ENCODE measurements at places on chromosomes 6 and 20.

GRCh38 chr20:62634330-62634967, 7.9 kb upstream of the SLCO4A1 start:
- DNase-seq: no peak

DNA sequence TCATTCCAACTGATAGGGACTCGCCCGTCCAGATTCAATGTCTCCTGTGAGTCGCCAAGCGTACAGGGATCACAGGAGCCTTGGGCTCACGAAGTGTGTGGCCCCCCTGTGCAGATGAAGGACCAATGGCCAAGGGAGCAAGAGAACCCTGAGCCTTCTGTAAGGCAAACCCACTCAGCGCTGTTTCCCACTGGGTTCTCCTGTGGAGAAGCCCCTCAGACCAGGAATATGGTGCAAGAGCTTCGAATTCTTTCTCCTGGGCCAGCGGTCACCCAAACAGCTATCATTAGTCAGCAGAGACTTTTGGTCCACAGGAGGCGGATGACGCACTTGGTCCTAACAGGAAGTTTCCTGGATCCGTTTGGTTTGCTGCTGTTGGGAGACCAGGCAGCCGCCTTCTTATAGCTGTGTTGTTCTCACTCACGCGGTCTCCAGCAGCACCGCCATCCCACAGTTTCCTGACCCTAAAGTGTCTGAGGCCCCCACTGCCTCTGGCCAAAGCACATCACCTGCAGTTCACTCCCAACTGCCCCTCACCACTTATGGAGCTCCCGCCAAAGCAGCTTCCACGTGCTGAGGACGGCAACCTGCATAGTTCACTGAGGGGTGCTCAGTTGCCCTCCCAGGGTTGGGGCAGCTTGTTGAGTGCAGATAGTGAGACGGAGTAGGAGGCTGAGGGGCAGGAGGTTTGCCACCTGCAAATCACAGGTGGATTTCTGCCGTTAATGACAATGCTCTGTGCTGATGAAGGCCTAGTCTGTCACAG, 268.6 kb downstream of the ERMARD start:
- no peak for DNase-seq

DNA sequence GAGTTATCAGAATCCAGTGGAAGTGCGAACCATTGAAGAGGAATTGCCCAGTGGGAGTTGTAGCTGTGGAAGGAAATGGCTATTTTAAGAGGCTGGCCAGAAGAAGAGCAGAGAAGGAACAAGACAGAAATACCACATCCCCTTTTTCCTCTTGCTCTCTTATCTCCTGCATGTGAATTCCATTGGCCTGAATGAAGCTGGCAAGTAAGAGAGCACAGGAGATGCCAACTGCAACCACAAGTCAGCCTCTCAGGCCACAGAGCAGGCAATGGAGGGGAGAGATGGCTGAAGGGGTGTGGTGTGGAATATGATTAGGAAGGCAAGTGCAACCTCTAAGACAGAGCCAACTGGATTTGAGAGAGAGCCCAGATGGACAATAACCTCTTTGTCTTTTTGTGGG, 362.7 kb upstream of the IMPG1 start:
- no peak for DNase-seq

DNA sequence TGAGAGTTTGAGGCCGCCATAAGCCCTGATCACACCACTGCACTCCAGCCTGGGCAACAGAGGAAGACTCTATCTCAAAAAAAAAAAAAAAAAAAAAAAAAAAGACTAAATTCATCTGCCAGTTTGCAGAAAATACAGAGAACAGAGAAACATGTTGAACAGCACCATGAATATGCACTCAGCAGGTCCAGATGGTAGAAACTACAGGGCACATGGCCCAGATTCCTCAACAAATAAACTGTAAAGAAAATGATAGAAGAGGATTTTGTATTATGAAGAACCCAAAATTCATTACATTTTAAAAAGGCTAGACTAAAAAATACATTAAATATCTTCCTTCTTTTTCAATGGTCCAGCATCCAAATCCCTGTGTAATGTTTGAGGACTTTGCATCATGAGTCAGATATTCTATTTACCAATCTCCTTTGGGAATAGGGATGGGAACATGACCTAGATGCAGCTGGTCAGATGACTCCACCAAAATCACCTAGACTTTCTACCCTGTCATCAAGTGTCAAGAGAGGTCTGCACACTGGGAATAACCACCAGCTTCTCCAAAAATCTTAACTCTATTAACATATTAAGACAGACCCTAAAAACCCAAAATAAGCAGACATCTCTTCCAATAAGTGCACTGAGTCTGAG, 189.1 kb upstream of the TCF21 start:
- DNase-seq: no peak

DNA sequence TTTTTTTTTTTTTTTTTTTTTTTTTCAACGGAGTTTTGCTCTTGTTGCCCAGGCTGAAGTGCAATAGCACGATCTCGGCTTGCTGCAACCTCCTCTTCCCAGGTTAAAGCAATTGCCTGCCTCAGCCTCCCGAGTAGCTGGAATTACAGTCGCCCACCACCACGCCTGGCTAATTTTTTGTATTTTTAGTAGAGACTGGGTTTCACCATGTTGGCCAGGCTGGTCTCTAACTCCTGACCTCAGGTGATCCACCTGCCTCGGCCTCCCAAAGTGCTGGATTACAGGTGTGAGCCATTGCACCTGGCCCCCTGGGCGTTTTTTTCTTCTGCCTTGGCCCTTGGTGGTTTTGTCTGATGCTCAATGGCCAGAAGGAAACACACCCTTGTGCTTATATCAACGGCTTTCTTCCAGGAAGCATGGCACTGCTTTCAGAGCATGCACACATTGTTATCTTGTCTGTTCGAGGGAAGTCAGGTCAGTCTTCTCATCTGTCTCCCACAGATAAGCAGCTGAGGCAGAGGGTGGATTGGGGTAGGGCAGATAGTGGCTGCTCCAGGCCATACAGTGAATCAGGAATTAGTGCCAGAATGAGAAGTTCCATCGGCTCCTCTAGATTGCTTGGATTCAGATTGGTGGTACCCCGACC, 203.1 kb downstream of the TSHZ2 start:
- DNase-seq: no peak

DNA sequence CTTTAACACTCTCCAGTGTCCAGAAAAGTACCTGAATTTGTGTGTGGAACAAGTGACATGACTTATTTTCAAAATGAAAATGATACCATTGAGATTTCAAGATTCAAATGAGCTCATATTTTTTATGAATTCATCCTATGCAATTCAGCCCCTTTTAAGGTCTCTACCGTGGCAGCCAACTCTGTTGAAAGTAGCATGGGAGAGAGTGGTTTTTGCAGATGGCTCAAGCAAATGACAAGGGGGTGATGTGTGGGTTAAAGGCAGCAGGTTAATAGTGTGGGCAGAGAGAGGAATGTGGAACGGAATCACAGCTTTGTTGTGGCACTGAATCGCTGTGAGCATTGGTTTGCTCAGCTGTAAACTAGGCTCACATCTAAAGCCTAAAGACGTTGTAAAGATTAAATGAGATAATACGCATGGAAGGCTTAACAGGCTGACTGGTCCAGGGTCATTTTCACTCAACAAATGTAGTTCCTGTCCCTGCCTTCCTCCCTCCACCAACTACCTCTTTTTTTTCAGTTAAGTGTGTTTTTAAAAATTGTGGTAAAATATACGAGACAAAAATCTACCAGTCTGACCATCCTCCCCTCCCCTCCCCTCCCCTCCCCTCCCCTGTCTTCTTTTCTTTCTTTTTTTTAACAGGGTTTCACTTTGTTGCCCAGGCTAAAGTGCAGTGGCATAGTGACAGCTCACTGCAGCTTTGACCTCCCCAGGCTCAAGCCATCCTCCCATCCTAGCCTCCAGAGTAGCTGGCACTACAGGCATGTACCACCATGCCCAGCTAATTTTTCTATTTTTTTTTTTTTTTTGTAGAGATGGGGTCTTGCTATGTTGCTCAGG, 114.7 kb upstream of the ZNF217 start:
- DNase-seq: no peak

- DNase-seq: no peak
Observed at GRCh38 chr6:11298651-11299420, 66.4 kb upstream of the NEDD9 start.

DNA sequence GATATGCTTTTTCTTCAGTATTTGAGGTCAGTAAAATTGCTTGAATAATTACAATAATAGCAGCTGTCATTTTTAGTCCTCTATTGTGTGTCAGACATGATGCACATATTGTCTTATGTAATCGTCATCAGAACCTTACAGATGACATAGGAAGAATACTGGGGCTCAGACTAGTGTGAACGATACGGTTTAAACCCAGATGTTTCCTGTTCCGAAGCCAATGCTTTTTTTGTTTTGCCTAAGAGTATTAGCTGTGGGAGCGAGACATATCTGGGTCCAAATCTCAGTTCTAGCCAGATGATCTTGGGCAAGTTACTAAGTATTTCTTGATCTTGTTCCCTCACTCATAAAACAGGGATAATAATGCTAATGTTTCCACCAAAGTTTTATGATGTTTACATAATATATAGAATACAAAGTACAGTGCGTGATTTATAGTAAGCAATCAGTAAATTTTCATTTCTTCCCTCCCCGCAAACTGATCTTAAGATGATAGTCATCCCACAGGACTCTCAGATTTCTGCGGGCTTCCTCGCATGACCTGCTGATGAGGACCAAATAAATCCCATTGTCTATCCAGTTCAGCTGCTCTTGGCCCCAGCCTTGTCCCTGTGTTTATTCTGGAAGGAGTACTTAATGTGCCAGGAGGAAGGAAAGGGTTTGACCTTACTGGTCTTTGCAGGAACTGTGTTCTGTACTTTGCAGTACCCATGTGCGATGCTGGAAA, 98.2 kb downstream of the CAP2 start:
- no peak for DNase-seq

GRCh38 chr6:13378669-13379590, 50.6 kb upstream of the TBC1D7 start:
- no peak for DNase-seq

DNA sequence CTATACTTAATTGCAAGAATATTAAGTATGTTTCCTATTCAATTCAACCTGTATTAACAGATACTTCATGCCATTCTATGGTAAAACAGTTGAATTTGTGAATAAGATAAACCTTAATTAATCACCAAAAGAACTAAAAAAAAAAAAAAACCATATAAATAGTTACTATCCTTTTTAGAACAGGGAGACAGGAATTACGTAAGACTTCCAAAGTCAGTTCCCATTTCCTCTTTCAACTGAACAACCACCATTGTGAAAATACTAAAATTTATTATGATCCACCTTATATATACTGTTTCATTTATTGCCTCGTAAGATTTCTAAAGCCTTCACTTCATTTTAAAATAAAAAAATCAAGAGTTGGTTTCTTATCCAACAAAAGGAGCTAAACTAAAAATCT, 9.4 kb downstream of the CCNC start:
- DNase-seq: no peak

- DNase-seq: peak; percentile 76
Observed at GRCh38 chr20:32789896-32790750, 27.9 kb downstream of the DNMT3B start.

DNA sequence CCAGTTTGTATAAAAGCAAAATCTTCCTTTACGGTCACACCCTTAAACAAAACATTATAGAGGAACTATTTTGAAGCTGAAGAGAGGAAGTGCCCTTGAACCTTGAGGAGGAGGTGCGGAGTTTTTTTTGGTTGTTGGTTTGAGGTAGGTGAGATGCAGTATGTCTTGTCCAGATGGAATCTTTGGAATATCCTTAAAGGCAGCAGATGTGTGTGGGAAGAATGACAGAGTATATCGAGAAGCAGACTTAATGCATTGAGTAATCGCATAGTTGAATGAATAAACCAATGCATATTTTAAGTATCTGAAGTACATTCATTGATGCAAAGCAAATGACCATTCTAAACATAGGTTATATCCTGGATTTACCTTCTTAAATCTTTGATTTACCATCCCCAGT, 49.9 kb downstream of the AIG1 start:
- DNase-seq: no peak

DNA sequence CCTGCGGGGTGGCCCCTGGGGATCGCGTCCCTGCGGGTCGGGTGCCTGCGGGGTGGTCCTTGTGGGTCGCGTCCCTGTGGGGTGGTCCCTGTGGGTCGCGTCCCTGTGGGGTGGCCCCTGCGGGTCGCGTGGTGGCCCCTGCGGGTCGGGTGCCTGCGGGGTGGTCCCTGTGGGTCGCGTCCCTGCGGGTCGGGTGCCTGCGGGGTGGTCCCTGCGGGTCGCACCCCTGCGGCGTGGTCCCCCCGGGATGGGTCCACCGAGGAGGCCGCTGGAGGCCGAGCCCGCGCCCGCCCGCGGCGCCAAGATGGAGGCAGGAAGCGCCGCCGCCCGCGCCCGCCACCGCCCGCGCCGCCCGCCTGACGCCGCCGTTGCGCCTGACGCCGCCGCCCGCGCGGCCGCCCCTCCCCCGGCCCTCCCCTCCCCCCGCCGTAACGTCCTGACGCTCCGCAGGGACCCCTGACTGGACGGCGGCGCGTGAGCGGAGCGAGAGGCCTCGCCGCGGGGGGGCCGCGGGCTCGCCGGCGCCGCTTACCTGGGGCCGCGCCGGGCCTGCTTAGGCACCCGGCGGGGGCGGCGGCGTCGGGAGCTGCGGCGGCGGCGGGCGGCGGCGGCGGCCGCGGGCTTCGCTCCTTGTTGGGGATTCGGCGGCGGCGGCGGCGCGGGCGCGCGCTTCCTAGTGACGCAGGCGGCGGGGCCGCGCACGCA, at the start of gene GMEB2:
Gene GMEB2 (minus strand): TSS at position 678 of the 705 bp plus-strand sequence. CDS start 7,704 bp downstream, outside the sequence.
- no peak for DNase-seq

DNA sequence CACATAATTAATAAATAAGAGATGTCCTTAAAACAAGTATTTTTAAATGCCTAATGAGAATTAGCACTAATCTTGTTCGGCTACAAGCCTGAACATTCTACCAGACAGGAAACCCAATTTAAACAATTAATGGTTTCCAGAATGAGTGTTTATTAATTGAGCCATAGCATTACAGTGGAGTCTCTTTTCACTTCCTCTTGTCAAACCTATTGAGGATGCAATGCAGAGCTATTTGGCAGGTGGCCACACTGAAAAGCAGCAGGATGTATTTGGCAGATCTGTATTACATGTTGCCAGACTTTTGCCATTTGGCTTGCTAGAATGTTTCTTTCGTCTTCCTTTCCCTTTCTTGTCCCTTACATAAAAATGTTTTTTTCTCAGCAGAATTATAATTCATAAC, 475.2 kb upstream of the MARCKS start:
- DNase-seq: no peak

DNA sequence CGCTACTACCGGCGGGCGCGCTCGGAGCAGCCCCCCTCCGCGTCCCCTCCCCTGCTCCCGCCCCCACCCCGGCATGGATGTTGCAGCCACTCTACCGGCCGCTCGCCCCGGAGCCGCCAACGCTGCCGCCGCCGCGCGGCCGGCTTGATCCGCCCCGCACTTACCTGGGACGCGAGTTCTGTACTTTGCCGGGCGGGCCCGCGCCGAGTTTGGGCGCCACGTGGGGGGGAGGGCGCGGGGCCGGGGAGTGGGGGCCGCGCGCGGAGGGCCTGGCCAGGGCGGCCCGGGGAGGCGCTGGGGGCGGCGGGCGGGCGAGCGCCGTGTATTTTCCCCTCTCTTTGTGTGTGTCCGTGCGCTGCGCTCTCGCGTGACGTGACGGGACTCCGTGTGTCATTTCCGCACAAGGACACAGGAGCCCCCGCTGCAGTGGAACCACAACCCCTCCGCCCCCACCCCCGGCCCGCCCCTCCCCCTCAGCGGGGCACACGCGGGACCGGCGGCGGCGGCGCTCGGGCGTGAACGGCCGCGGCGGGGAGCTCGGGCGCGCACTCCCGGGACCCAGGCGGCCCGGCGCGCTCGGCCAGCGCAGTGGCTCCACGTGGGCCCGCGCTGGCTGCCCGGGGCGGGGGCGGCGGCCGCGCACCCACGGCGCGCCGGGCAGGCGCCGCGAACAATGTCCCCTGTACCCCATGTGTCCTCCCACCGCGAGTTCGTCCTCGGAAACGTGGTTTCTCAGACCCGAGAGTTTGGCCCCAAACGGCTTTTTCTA, at the start of gene BEND3:
Gene BEND3 (minus strand): TSS at position 590 of the 769 bp plus-strand sequence. CDS start 16,230 bp downstream, outside the sequence.
- peak; percentile 43 for DNase-seq

- DNase-seq: no peak
Observed at GRCh38 chr6:117989086-117989485, 82.0 kb downstream of the SLC35F1 start.
